CD4-positive, alpha-beta T cell treated with Interleukin-21 for 1 hour (primary cell): ENCODE measurements at places on chromosomes 3 and 15.

DNA sequence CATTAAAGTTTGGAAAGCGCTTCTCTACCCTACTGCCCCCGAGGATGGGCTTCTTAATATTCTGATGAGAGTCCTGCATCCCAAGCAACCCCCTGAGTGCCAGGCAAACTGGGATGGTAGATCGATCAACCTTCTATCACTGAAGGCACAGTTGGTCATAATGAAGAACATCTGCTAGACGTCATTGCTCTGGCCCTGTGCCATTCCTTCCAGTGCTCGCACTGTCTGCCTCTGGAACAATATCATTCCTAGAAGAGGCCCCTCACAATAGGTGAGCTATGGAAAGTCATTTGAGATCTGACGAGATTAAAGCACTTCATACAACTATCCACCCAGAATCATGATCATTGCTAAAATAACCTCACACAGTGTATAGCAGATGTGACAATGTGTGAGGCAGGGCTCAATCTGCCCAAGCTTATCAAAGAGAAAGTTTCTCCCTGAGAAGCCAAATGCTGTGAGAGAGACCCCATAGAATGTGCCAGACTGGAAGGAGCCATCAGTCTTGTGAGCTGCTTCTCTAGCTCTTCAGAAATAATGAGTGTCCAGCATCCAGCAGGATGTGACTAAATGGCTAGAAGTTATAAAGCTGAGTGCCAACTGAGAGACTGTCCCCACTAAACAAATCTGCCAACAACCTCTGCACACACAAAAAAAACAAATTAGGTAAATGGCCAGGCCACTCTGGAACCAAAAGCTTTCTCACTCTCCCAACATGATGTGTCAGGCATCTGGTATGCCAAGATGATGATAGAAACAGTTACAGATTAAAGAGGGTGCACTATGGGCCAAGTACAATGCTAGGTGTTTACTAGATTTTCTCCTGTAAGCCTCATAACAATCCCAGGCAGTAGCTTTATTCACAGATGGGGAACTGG lies 165.5 kb downstream of the NECTIN3 start:
- DNase-seq, result no peak

DNA sequence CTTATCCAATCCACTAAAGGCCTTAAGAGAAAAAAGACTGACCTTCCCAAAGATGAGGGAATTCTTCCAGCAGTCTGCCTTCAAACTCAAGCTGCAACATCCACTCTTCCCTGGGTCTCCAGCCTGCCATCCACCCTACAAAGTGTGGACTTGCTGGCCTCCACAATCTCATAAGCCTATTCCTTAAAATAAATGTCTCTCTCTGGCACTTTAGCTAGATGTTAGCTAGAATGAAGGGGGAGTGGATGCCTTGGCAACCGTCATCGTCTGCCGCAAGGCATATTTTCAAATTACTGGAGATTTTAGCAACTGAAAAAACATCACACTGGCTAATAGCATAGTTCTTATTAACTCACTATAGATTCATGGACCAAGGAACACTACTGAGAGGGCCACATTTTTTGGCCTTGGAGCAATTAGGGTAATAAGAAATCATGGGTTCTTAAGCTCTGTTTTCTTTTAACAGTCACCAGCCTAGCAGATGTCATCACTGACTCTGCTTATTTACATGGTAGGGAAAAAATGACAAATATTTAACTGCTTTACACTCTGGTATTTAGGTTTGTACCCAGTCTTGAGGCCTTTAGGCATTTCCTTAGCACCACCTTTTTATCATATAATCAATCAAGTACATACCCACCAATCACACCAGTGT lies 245.3 kb downstream of the MYRIP start:
- no peak for DNase-seq

DNA sequence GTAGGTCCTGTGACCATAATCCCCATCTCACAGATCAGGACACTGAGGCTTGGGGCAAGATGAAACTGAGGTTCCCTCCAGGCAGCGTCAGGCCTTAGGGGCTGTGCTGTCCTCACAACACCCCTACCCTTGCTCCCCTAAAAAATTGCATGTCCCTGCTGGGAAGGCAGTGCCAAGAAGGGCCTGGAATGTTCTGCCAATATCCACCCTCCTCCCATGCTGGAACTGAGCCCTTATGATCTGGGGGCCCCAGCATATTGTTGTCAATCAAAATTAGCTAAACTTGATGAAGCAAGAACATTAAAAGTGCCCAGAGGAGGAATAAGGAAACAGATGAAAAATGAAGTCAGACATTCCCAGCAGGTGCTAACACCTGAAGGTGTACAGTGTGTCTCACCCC lies 13.4 kb upstream of the RTP3 start:
- DNase-seq, result no peak

DNA sequence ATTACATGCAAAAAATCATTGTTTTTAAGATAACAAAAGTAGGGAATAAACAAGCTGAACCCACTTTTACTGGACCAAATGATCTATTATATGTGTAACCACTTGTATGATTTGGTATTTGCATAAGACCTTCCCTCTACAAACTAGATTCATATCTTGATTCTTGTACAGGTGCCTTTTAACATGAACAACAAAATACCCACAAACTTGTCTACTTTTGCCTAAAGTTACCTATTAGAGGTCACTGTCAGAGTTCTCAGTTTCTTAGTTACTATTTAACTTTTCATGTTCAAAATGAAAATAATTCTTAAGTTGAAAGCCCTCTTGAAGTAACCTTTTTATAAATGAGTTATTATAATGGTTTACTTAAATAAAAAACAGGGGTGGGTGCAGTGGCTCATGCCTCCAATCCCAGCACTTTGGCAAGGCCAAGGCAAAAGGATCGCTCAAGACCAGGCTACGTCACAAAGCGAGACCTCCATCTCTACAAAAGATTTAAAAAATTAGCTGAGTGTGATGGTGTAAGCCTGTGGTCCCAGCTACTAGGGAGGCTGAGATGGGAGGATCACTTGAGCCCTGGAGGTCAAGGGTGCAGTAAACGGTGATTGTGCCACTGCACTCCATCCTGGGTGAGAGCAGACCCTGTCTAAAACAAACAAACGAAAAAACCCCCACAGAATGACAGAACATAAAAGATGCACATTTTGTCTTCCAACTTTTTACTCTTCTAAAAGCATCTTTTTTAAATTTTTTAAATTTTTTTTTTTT lies 16.0 kb downstream of the ACTR8 start:
- no peak for DNase-seq

DNA sequence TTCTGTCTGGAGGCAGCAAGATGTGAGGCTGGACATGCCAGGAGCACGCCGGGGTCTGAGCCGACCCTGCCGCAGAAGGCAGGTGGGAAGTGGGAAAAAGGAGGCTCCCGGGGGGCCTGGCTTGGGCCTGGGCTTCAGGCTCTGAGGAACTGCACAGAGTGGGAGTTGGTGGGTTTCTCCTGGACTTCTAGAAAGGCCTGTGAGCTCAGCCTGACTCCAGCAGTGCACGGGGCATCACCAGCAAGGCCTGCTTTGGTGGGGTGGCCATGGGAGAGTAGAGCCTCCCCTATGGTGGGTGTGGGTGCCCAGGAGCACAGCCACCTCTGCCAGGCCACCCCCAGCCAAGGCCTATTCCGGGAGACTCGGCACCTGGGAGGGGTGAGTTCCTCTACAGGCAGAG lies 18.1 kb upstream of the SLC41A3 start:
- DNase-seq, result no peak

- no peak for DNase-seq
Measured at GRCh38 chr3:29263476-29263875, 17.4 kb upstream of the RBMS3 start.

- no peak for DNase-seq
Measured at GRCh38 chr3:50609071-50609762, 2.4 kb downstream of the CISH start.

DNA sequence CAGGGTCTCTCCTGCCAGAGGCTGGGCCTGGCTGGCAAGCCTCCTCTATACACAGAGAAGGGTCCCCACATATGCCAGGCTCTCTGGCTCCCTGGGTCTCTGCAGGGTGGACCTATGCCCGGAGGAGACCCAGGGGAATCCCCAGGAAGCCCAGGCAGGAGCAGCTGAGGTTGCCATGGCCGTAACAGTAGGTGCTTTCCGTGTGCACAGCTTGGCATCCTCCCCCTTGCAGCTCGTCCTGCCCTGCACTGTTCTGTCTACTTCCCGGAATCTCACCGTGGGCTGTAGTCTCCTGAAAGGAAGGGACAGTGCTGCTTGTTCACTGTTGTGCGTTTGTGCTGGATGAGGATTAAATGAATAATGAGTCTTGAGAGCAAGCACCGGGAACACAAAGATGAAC lies 47.8 kb downstream of the DAPK2 start:
- no peak for DNase-seq

- DNase-seq, result no peak
Measured at GRCh38 chr3:56795097-56795828, 6.5 kb downstream of the ARHGEF3 start.
